Activated CD8-positive, alpha-beta memory T cell treated with anti-CD3 and anti-CD28 coated beads for 48 hours (primary cell): ENCODE measurements at places on chromosomes 16 and 17.

DNA sequence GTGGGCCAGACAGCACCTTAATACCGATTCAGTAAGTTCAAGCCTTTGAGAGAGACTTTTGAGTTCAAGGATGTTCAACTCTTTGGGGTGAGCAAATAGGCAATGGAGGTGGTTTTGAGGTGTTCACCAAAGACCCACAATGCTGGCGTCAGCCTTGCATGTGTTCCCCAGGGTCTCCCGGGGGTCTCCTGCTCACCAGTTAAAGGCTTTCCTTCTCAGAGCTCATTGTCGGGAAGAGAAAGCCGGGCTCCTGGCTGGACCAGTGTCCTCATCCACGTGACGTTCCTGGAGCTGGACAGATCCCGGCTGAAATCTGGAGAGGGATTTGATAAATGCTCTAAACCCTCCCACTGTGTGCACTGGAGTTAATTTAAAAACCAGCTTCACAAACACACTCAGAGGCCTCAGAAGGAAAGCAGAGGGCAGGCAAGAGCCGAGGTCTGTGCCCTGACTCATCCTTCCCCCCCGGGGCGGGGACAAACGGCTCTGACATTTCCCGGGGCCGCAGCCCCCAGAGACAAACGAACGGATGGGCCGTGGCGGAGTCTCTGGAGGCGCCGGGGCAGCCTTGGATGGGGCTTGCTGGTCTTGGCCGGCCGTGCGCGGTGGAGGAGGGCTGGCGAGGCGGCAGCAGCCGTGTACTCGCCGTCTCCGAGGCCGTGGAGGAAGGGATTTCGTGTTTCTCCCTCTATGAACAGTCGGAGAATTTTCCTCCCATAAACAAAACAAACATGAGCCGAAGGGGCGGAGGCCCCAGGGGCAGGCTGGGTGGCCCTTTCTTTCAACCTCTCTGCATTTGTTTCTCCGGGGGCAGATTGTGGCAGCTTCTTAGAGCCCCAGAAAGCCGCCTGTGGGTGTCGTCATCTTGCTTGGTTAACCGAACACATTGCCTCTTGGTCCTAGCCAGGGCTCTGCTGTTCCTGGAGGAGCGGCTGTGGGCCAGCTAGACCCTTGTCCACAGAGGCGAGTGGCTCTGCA is 94.2 kb downstream of the NTN1 start:
- DNase-seq, result peak; percentile 31

DNA sequence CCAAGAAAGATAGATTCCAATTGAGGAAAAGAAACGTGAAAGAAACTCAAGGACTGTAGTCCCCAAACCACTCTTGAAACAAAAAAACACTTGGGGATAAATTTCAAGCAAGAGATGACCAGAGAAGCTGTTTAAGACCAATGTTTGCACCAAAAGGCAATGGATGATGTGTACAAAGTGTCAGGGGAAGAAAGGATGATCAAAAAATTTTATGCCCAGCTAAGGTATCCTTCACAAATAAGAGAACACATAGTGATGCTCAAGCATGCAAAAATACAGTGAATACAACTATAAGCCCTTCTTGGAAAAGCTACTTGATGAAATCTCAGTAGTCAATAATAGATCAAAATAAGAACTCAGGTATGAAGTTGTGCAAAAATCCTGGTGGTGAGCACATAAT is 281.1 kb downstream of the CEP112 start:
- no peak for DNase-seq

GRCh38 chr16:13766334-13766733 is 153.6 kb upstream of the ERCC4 start:
- DNase-seq, result no peak

GRCh38 chr16:27191352-27191924 is 11.9 kb upstream of the KDM8 start:
- DNase-seq, result no peak
